ENCODE measurements at places on chromosomes 11 and 22.

DNA sequence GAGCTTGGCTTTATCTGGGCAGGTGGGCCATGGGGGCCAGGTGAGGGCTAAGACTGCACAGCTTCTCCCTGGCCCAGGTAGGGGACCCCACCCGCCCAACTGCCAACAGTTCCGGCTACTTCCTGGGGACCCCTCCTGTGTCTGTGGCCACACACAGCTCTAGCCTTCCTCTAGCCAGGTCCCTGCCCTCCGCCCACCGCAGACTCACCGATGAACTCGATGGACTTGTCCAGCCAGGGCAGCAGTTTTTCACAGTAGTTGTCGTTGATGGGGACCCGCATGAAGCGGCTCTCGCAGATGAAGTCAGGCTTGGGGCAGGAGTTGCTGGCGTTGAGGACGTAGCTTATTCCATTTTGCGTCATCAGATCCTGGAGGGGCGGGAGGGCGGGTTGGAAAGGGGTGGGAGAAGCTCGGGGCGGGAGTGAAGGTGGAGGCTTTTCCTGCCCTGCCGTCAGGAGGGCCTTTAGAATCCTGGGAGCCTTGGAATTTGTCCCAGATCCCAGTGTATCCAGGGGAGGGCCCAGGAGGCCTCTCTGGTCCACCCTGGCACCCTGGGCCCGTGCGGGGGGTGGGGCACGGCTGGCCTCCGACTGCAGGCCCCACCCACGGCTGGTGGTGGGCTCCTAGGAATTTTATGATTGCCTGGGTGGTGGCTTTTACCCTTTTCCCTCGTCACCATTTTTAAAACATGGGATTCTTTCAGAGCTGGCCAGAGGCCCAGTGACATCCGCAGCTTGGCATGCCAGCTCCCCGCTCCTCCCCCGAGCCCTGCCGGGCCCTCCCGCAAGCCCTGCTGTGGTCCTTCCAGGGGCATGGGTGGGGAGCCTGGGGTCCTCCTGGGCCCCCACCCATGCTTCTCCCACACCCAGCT, 13.9 kb downstream of the DUSP8 start:
- no peak for DNase-seq

- no peak for DNase-seq
Observed at GRCh38 chr11:132632641-132633124, 899.6 kb downstream of the OPCML start.

DNA sequence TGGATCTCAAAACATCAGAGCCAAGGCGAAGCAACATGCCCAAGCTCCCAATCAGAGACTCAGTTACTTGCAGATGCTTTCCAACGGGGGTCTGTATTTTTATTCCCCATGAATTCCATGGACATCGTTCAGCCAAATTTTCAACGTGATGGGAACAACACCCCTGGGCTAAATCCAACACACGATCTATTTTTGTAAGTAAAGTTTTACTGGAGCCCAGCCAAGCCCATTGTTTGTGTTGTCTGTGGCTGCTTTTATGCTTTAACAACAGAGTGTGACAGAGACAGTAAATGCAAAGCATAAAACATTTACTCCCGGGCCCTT, 33.7 kb downstream of the SLC5A1 start:
- DNase-seq: no peak

DNA sequence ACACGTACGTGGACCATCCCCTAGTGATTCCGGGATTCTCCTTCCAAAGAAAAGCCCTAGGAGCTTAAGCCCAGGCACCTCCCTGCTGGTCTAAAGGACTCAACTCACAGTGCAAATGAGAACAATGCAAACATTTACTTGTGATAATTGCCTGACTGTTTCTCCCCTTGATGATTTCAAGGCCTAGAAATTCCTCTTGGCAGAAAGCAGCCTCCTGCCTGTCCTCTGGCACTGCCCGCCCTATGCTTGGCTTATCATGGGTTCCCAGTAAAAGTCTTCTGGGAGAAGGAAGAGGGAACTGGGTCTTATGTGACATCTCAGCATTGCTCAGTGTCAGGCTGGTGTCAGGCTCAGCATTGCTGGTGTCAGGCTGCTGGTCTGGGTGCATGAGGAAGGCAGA, 351.8 kb downstream of the SHANK2 start:
- DNase-seq: no peak

GRCh38 chr11:117290809-117291396, at the start of gene BACE1-AS:
Gene BACE1-AS, plus strand, starts transcription at chr11:117291346.
- DNase-seq: no peak

Measured in nucleus accumbens (tissue), 56 donors.